ENCODE measurements at places on chromosomes 6 and 20. TPM values are rescaled to one million over a fixed set of nuclear protein-coding genes. Genes with fewer than 3 reads are reported as not detected.

The WFDC10B gene
- not detected for total RNA-seq

The SYCP2L gene
- 0.29 TPM for total RNA-seq

GRCh38 chr6:10297832-10298231, 117.0 kb downstream of the TFAP2A start:
- no peak for DNase-seq

DNA sequence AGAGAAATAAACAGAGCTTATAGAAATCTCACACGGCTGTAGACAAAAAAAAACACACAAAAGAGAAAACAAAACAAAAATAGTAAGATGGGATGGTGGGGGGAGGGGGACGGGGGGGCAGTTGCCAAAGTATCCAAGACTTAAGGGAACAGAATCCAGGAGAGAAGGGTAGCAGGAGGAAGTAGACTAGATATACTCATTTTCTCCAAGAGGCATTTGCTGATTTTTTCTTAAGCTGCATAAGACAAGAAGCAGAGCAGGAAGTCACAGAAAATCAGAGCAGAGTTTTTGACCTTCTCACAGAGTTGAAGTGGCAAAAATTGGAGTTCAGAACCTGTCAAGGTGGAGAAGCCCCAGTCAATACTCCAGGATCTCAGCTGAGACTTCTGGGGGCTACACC, 237.7 kb downstream of the HIVEP2 start:
- DNase-seq: no peak

GRCh38 chr6:28488916-28489365, 26.7 kb downstream of the GPX6 start:
- DNase-seq: no peak

GRCh38 chr6:160882791-160883279, 108.7 kb upstream of the MAP3K4 start:
- no peak for DNase-seq

- DNase-seq: no peak
Observed at GRCh38 chr6:139713900-139714506, 339.6 kb upstream of the CITED2 start.
